Vagina (tissue), 2 donors: ENCODE measurements at places on chromosomes 13 and 19. TPM values are rescaled to one million over a fixed set of nuclear protein-coding genes. Genes with fewer than 3 reads are reported as not detected.

- no peak for DNase-seq
Observed at GRCh38 chr13:42883142-42883541, 101.8 kb downstream of the FAM216B start.

SELENOV gene
- not detected for total RNA-seq

- no peak for DNase-seq
Observed at GRCh38 chr19:10896851-10897526, 25.6 kb downstream of the CARM1 start.

GRCh38 chr13:47004540-47004939 lies 107.7 kb upstream of the HTR2A start:
- no peak for DNase-seq

DNA sequence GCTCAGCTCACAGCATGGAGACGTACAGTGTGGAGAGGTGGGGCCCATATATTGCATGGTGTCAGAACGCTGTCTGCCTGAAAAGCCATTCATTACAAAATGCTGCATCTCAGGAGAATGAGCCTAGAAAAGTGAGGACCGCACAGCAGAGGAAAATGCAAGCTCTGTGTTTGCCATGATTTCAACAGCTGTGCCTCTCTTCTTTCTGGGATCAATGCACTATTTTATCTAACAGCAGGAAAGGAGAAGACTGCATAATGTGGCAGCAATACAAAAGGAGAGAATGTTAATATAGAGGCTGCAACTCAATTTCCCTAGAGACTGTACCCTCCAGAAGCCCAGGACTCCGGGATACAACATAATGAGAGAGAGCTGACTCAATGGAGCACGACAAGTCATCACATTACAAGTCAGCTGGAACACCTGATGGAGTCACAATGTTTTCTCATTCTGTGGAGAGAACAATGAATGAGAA lies 368.0 kb downstream of the FGF14 start:
- no peak for DNase-seq

- DNase-seq = no peak
Observed at GRCh38 chr13:26964278-26965250, 204.0 kb upstream of the GPR12 start.

BEST2 gene
- total RNA-seq = 1.2 TPM

DNA sequence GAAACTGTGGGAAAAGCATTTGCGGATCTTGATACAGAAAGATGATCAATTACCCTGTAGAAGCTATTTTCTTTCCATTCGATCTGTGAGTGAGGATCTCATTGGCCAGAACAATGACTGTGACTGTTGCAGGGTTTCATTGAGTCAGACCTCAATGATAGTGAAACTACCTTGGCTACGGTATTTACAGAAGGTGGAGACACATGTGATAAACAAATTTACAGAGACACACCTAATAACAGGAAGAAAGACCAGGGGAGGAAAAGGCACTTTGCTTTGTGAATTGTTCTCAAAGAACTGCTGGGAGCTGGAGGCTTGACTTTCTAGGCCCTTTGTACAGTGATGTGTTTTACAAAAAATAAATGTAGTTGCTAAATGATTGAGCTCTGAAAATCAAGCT lies 19.9 kb upstream of the ARGLU1 start:
- DNase-seq = no peak
